Urinary bladder (tissue), 4 donors: ENCODE measurements at places on chromosomes 2 and 18. TPM values are rescaled to one million over a fixed set of nuclear protein-coding genes. Genes with fewer than 3 reads are reported as not detected.

SP140 gene
- 1.0 TPM for polyA plus RNA-seq

UBE2F gene
- 38.3 TPM for polyA plus RNA-seq

AOX1 gene
- 140 TPM for polyA plus RNA-seq

RAPGEF4 gene
- 4.3 TPM for polyA plus RNA-seq

DNA sequence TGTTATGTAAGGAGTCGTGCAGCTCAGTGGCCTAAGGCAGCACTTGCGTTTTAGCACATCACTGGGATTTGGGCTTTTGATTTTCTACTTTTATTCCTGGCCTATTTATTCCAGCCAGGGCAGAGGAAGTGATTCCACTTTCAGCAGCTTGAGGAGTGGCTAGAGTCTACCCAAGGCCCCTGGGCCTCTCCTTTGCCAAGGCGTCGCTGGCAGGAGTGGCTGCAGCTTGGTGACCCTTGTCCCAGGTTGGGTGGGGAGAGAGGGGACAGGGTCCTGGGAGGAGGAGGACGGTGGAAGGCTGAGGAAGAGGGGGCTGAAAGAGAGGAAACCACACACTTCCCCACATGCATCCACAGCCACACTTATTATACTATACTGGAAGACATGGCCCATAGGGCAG, 94.1 kb upstream of the SMAD7 start:
- DNase-seq, result no peak

DNA sequence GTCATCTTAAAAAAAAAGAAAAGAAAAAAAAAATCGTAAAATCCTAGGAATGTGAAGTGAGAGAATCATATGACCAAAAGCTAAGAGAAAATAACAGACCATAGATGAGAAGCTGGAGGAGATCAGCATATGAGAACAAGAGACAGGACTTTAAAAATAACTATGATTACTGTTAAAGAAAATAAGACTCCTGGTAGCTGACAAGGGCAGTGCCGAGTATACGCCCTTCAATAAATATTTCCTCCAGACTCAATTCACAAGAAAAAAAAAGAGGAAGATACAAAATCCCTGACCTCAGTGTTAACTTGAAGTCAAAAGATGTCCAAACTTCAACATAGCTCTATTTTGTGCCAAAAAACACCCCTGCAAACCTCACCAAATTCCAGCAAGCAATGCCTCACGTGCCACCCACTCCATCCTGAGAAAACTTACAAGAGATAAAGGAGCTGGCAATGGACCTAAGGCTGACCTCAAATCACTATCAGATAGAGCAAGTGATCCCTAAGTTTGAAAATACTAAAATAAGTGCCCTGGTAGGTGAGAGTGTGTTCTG, 817.2 kb downstream of the SOCS6 start:
- no peak for DNase-seq

- no peak for DNase-seq
Measured at GRCh38 chr2:150548527-150548926, 61.1 kb upstream of the RND3 start.

- DNase-seq, result no peak
Measured at GRCh38 chr18:21448299-21448698, 152.2 kb downstream of the ESCO1 start.

DNA sequence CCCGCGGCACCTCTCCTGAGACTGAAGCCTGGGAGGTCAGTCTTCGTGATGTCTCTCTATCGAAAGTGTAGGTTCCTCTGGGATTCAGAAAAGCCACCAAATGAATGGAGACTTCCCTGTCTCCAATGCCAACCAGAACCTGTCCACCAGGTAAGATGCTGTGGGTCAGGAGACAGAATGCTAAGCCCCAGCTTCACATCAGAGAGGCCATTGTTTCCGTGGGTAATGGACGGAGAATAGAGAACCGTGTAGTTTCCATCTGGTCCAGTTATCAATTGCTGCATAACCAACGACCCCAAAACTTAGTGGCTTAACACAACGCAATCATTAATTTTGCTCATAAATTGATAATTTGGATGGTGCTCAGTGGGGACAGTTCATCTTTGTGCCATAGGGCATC, 93.5 kb downstream of the DDX1 start:
- no peak for DNase-seq

DNA sequence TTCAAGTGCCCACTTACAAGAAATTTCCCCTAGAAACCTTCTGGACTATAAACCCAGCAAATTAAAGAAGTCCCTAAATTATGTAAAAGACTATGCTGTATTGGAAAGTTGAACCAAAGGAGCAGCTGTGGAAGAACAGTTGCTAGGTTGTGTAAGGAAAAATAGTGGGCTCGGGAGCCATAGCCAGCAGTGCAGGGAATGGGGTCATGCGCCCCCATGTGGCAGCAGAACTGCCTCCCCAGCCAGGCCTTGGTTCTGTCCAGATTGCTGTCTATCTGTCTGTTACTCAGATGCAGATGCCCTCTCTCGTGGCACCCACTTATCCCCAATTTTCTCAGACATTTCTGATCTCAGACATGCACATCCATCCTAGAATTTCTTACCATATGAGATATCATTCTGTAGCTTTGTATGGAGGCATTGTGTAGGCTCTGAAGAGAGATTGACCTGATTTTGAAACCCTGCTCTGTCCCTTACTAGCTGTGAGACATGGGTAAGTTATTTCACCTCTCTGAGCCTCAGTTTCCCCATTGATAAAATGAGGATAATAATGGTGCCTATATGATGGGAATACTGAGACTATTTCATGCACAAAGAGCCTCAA, 258.3 kb downstream of the SS18 start:
- DNase-seq, result no peak
